CD4-positive, alpha-beta T cell treated with Interleukin-1 beta for 1 hour (primary cell): ENCODE measurements at places on chromosomes 2 and 18.

DNA sequence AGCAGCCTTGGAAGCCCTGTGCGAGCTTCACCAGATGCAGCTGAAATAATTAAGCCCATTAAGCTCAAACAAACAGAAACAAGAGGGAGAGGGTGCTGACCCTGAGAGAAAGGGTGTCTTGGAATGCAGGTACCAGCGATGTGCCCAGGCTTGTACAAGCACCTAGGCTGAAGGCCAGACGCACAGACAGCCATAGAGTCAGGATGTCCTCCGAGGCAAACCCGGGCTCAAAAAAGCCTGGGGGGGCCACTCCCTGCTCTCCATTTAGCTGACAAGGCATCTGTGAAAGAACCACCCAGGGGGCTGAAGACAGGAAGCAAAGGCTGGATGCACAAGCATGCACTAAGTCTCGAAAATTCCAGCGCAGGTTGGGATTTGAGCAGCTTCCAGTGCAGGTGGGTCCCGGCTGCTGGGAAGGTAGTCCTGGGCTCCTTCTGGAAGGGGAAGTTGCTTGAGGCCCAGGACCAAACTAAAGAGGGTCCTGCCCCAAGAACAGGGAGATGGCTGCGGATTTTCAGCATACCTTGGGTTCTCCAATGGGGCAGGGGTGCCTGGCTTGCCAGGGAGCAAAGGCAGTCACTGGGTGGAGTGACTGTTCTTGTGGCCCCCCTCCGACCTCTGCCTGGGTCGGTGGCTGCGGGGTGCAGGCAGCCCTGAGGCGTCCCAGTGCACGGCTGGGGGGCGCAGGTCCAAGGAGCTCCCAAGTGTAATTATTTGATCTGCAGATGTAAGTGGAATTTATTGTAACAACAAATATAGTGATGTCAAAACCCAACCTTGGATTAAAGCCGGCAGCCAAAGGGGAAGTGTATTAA lies 5.9 kb downstream of the GBX2 start:
- DNase-seq: no peak

DNA sequence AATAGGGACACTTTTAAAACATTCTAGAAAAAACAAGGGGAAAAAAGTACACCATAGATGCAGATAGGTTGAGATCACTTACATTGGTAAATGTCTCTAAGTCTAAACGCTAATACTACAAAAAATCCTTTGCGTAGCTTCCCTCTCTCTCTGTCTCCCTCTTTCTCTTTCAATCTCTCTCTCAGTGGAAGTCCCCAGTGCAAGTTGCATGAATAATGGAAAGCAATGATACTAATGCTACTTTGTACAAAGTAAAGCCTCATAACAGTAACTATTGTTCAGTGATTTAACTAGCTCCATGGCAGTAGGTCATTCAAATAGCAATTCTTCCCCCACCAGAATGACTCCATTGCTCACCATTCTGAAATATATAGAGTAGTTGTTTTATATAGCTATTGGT lies 12.8 kb downstream of the MEIS1 start:
- DNase-seq: no peak

- no peak for DNase-seq
These were observed 25.5 kb downstream of the MPPE1 start for GRCh38 chr18:11882636-11883035.

DNA sequence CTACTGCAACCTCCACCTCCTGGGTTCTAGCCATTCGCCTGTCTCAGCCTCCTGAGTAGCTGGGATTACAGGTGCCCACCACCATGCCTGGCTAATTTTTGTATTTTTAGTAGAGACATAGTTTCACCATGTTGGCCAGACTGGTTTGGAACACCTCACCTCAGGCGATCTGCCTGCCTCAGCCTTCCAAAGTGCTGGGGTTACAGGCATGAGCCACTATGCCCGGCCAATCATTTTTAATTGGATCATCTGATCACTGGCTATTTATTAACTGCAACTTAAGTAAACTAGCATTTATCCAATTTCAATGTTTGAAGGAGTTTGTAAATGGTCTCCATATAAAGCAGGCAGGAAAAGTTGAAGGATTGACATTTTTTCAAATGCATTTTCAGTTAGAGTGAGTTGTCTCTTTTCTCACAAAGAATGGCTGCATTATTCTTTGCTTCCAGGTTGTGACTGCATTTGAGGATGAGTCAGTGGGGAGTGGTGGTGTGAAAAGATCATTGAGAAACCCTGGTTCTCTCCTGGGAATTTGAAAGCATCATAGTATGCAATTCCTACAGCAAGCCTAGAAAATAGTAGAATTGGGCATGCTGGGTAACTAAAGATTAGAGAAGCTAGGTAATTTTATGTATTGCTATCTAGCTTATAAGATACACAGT lies 431.1 kb upstream of the ZEB2 start:
- no peak for DNase-seq

DNA sequence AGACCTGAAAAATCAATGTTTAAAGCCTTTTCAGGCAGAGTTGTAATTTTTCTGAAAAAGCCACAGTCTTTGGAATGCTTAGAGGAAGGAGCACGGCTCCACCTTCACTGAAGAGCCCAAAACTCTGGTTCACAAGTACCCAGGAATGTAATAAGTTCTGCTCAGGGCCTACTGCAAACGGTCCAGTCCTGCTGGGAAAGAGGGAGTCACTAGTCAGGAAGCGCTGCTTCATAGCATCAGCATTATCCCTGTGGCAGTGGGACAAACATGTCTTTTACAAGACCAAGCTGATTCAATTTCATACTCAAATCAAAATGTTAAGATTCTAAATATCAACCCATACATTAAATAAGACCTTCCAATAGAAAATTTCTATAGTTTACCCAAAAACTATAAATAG lies 152.9 kb upstream of the PGAP1 start:
- DNase-seq: no peak

- no peak for DNase-seq
These were observed 2.8 kb downstream of the MYOM1 start for GRCh38 chr18:3216987-3217386.
